CD14-positive monocyte (primary cell): ENCODE measurements at places on chromosomes 7 and 10. TPM values are rescaled to one million over a fixed set of nuclear protein-coding genes. Genes with fewer than 3 reads are reported as not detected.

DNA sequence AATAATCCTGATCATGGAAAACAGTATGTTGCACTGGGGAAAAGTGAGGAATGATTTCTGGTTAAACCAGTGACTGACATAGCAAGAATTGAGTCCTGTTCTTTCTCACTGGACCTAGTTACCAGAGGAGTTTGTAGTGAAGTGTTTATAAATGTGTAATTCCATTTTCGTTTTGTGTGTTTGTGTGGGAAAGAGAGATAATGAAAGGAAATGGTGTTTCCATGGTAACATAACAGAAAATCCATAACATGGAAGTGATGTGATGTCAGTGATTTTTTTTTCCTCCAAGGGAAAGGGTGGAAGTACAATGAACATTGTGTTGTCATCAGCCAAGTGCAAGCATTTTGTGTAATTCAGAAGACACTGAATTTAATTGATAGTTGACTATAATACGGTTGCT is 283.9 kb downstream of the PLXDC2 start:
- no peaks in the 10 kb centered on the region for H3K4me1 ChIP-seq
- peak; percentile 62 for DNase-seq
- H3K4me3 ChIP-seq = no peak overlapping the region

- H3K4me3 ChIP-seq = peak overlapping the region; percentile 33
- peaks cover 25% of the 10 kb centered on the region for H3K4me1 ChIP-seq
- no peaks in the 10 kb centered on the region for H3K36me3 ChIP-seq
- peak; percentile 73 for DNase-seq
These were observed 125.7 kb downstream of the PRPF18 start for GRCh38 chr10:13712476-13712836.

DNA sequence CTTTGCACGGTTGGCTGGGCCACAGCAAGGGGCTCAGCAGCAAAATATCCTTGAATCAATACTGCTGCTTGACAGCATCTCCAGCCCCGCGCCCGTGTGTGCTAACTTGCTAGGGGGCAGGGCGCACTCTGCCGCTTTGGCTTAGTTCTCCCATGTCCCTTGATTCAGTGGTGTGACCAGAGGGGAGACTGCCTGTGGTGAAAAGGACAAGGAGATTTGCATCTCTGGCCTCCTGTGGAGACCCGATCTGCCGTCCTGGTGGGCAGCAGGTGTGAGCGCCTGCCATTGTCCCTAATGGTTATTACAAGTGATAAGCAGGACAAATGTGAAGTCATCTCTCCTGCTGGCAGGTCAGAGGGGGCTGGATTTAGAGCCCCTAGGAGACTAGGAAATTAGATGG is 500.2 kb upstream of the GALNT17 start:
- H3K27ac ChIP-seq = no peak overlapping the region
- H3K27me3 ChIP-seq = no peaks in the 10 kb centered on the region
- H3K36me3 ChIP-seq = no peaks in the 10 kb centered on the region
- no peaks in the 10 kb centered on the region for H3K4me1 ChIP-seq
- no peak overlapping the region for H3K4me3 ChIP-seq

GRCh38 chr7:146635205-146636032 is 518.8 kb downstream of the CNTNAP2 start:
- no peak overlapping the region for H3K4me3 ChIP-seq
- H3K27ac ChIP-seq = no peak overlapping the region
- no peak for DNase-seq
- H3K4me1 ChIP-seq = no peaks in the 10 kb centered on the region
- no peaks in the 10 kb centered on the region for H3K36me3 ChIP-seq
- no peaks in the 10 kb centered on the region for H3K27me3 ChIP-seq

DNA sequence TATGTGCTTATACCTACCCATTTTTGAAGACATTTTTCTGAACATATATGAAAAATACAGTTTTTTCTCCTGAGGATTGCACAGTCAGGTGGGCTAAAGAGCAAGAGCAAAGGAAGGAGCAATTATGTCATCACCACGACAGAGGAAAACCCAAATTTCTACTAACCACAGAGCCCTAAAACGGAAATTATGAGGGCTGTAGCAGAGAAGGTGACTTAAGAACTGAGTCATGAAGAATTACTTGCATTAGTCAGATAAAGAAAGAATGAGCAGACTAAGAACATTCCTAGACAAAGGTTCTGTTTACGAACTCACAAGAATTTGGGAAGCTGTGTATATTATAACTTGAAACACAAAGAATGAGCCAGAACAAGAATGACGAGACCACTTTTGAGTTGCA is 974.4 kb downstream of the NXPH1 start:
- no peaks in the 10 kb centered on the region for H3K36me3 ChIP-seq
- H3K4me3 ChIP-seq = no peak overlapping the region
- H3K27ac ChIP-seq = no peak overlapping the region
- no peaks in the 10 kb centered on the region for H3K4me1 ChIP-seq

GRCh38 chr7:42070068-42070467 is 166.9 kb downstream of the GLI3 start:
- no peaks in the 10 kb centered on the region for H3K36me3 ChIP-seq
- H3K4me3 ChIP-seq = no peak overlapping the region
- DNase-seq = no peak
- H3K27ac ChIP-seq = no peak overlapping the region
- no peaks in the 10 kb centered on the region for H3K27me3 ChIP-seq
- no peaks in the 10 kb centered on the region for H3K4me1 ChIP-seq

The TMEM176A gene
- polyA plus RNA-seq = 14.1 TPM

DNA sequence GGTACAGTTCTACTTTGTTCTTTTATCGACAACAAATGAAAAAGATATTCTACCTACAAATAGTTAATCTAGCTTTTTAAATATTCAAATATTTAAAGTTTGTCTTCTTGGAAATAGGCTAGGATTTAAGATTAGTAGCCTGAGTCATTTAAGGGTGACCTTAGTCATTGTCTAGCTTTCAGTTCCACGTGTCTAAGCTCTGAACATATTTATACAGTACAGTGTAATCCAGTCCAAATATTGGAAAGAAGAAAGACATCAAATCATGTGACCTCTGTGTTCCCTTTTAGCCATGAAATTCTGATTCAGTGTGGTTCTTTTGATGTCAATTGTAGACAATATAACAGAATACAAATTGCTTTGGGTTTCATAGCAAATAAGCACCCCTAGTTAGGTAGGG is 121.1 kb downstream of the MALRD1 start:
- no peak overlapping the region for H3K4me3 ChIP-seq
- DNase-seq = no peak
- H3K4me1 ChIP-seq = no peaks in the 10 kb centered on the region
- no peaks in the 10 kb centered on the region for H3K36me3 ChIP-seq

- H3K4me1 ChIP-seq = peaks cover 44% of the 10 kb centered on the region
- H3K27ac ChIP-seq = no peak overlapping the region
- no peak overlapping the region for H3K4me3 ChIP-seq
- no peaks in the 10 kb centered on the region for H3K36me3 ChIP-seq
These were observed 223.1 kb upstream of the KLF14 start for GRCh38 chr7:130957137-130957513.

DNA sequence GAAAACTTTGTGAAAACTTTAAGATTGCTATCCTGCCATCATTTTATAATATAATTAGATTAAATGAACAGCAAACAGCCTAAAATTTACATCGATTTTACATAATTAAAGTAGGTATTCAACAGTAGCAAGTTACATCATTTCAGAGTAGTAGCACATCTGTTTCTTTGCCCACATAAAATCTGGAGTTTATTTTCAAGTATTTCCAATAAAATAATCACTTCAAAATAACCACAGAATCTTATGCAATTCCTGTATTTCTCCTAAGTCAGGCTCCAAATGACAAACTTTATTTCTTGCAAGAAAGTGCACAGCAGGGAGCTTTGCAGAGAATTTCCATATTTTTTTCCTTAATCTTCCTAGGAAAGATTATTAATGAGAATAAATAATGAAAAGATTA is 82.6 kb downstream of the CUBN start:
- no peaks in the 10 kb centered on the region for H3K27me3 ChIP-seq
- DNase-seq = no peak
- H3K4me1 ChIP-seq = no peaks in the 10 kb centered on the region
- no peaks in the 10 kb centered on the region for H3K36me3 ChIP-seq

The CDNF gene
- polyA plus RNA-seq = 0.28 TPM

The UCN3 gene
- not detected in 2 replicates for polyA plus RNA-seq

DNA sequence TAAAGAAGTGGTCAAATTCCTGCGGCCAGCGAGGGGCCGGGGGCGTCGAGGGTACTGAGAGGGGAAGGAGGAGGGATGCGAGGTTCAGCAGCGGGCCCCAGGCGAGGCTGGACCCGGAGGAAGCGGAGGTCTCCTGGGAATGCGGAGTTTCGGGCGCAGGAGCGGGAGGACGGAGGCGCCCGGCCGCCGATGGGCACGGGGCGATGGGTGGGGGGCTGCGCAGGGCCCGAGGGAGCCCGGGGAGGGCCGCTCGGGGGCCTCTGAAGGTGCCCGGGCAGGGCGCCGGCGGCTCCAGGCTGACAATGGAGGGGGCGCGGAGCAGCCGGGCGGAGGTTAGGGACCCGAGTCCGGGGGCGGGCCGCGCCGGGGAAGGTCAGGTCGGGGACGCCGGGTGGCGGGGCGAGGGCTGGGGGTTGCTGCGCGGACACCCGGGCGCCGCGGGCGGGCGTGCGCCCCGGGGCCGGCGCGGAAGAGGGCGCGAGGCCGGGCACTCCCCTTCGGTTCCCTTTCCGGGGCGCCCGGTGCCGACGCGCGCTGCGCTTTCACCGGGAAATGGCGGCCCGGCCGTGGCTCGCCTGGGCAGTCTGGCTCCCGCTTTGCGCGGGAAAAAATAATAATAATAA is 683 bp downstream of the MACROH2A2 start:
- no peaks in the 10 kb centered on the region for H3K36me3 ChIP-seq
- peaks cover 20% of the 10 kb centered on the region for H3K27me3 ChIP-seq
- no peak for DNase-seq
- H3K4me1 ChIP-seq = peaks cover 9% of the 10 kb centered on the region
- no peak overlapping the region for H3K27ac ChIP-seq
- peak overlapping the region; percentile 58 for H3K4me3 ChIP-seq

DNA sequence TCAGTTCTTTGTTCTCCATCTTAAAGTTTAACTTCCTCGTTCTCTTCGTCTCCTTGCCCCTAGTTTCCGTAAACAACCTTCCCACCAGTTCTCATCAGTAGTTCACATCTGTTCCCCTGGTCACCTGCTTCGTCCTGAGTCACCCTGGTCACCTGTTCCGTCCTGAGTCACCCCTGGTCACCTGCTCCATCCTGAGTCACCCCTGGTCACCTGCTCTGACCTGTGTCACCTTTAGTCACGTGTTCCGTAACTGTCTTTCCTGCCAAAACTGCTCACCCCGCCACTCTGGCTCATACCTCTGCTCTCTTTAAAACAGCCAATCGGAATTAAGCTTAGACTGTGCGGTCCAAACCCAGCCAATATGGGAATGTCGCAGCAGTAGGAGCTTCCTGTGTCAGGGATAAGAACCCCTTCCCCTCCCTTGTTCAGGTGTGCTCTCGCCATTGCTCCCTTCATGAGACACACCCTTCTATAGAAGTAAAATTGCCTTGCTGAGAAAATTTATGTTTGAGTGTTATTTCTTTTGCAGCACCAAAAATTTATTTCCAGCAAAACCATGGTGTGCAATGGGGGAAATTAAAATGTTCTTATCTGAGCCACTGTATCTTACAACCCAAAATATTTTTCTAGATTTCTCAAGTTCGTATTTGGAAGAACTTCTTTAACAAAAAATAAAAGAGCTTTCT is 112.2 kb downstream of the VIM start:
- no peak overlapping the region for H3K27ac ChIP-seq
- no peaks in the 10 kb centered on the region for H3K27me3 ChIP-seq
- no peaks in the 10 kb centered on the region for H3K36me3 ChIP-seq
- DNase-seq = no peak

The SLC39A12 gene
- not detected for polyA plus RNA-seq

- no peak overlapping the region for H3K27ac ChIP-seq
- peaks cover 14% of the 10 kb centered on the region for H3K36me3 ChIP-seq
- H3K4me1 ChIP-seq = peaks cover 4% of the 10 kb centered on the region
- H3K27me3 ChIP-seq = no peaks in the 10 kb centered on the region
- no peak for DNase-seq
These were observed 11.0 kb downstream of the MPP7 start for GRCh38 chr10:28291881-28292297.

GRCh38 chr10:48195803-48196202 is 78.7 kb downstream of the FRMPD2 start:
- H3K27me3 ChIP-seq = no peaks in the 10 kb centered on the region
- peaks cover 5% of the 10 kb centered on the region for H3K4me1 ChIP-seq
- no peak for DNase-seq
- H3K4me3 ChIP-seq = no peak overlapping the region
- H3K27ac ChIP-seq = no peak overlapping the region

DNA sequence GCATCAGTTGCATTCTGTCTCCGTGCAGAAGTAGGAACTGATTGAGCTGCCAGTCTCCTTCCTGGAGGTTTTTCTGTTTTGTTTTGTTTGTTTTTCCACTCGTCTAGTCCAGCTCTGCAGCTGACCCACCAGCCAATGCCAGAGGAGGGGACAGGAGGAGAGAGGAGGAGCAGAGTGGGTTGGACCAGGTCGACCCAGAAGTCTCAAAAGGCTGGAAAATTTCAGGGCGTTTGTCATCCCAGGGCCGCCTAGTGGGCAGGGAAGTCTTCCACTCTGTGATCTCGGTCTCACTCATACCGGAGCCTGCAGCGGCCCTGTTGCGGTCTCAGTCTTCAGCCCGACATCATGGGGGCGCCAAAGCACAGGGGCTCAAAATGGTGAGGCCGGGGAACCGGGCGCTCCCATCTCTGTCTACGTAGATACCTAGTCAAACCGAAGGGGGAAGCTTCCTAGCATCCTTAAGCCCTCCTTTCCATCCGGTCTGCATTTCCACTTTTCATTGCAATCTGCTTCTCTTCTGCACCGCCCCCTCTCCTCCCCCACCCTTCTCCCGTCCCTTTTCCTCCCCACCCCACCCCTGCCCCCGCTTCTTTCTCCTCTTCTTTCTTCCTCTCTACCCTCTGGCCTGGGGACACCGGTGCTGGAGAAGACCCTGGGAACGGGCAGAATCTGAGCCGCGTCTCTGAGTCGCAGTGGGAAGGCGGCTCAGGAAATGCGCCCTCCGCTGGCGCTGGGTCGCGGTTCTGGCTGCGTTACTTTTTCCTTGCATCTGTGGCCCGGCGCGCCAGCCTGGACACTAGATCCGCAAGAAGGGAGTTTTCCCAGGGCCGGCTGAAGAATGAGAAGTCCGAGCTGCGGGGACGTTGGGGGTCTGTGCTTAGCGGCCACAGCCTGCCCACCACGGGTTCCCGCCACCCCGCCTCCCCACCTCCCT is 16.2 kb upstream of the PAX2 start:
- H3K27ac ChIP-seq = no peak overlapping the region
- no peaks in the 10 kb centered on the region for H3K36me3 ChIP-seq
- H3K27me3 ChIP-seq = peaks cover 81% of the 10 kb centered on the region

GRCh38 chr10:110651044-110651958 is 7.2 kb downstream of the RBM20 start:
- peaks cover 24% of the 10 kb centered on the region for H3K27me3 ChIP-seq
- no peak overlapping the region for H3K27ac ChIP-seq
- no peaks in the 10 kb centered on the region for H3K4me1 ChIP-seq
- no peaks in the 10 kb centered on the region for H3K36me3 ChIP-seq
- DNase-seq = no peak

- H3K27me3 ChIP-seq = no peaks in the 10 kb centered on the region
- H3K36me3 ChIP-seq = no peaks in the 10 kb centered on the region
- no peak overlapping the region for H3K27ac ChIP-seq
- no peaks in the 10 kb centered on the region for H3K4me1 ChIP-seq
- no peak overlapping the region for H3K4me3 ChIP-seq
These were observed 225.0 kb downstream of the SDHAF3 start for GRCh38 chr7:97342512-97342911.

GRCh38 chr7:36440880-36441279 is 51.2 kb downstream of the ANLN start:
- H3K4me1 ChIP-seq = no peaks in the 10 kb centered on the region
- H3K27ac ChIP-seq = no peak overlapping the region
- H3K36me3 ChIP-seq = peaks cover 48% of the 10 kb centered on the region
- H3K4me3 ChIP-seq = no peak overlapping the region
- no peaks in the 10 kb centered on the region for H3K27me3 ChIP-seq
